ENCODE measurements at places on chromosomes 4 and X. TPM values are rescaled to one million over a fixed set of nuclear protein-coding genes. Genes with fewer than 3 reads are reported as not detected.

PNMA5 gene
- 0.17 TPM for total RNA-seq

FRAS1 gene
- total RNA-seq: not detected

HELT gene
- not detected for total RNA-seq

MAOA gene
- total RNA-seq: 4.5 TPM

CXorf65 gene
- total RNA-seq: 15.1 TPM

DNA sequence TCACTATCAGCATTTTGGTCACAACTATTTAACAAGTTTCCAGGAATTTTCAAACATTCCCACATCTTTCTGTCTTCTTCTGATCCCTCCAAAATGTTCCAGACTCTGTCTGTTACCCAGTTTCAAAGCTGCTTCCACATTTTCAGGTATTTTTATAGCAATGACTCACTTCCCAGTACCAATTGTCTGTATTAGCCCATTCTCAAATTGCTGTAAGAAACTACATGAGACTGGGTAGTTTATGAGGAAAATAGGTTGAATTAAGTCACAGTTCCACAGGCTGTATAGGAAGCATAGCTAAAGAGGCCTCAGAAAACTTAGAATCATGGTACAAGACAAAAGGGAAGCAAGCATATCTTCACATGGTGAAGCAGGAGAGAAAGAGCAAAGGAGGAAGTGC lies 475.0 kb upstream of the PCDH7 start:
- ATAC-seq: no peak

DNA sequence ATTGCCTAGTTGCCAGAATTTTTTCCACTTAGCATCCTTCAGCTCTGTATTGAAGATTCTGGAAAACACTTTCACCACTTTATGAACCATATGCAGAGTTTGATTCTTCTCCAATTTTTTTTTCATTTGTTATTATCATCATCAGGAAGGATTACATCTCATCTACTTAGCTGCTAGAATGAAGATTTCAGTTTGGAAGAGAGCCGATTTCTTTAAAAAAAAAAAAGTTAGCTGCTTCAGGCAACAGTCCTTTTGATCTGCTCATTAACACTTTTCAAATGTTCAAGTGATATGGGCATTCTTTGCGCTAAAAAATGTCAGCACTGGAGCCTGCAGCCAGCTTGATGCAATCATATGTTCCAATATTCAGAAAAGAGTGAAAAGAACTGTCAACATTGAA lies 76.2 kb downstream of the ANTXR2 start:
- no peak for ATAC-seq

DNA sequence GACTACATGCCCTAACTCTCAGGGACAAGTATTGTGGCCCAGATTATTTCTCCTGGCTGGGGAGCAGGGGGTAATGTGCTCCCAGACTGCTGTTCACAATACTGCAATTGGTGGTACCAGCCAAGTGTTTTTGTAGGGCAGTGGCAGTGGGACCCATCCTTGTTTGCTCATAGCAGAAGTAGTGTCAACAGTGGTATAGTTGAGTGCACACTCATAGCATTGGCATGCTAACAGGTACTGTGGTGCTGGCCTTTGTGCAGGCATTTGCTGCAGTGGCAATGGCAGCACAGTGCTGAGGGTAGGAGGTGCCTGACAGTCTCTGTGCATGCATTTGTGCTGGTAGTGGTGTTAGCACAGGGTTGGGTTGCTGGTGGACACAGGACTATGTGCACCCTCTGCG lies 995.0 kb downstream of the SH3BGRL start:
- ATAC-seq: no peak

- no peak for ATAC-seq
These were observed 1016.7 kb upstream of the LCORL start for GRCh38 chr4:19038231-19038630.

DNA sequence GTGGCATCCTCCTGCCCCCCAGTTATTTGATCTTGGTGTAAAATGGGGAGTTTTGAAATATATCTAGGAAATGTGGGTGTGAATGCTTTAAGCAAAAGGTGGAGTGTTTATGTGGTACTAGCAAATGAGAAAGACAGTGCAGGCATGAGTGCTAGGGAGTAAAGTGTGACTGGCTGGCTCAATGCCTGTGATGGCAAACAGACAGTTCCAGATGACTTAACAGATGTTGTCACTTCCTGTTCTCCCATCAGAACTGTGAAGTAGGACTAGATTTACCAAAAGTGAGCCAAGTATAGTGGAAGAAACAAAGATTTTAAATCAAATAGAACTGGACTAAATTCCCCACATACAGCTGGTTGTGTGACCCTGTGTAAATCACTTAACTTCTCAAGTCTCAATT lies 8.4 kb upstream of the AMOT start:
- no peak for ATAC-seq

- ATAC-seq: no peak
These were observed 134.2 kb downstream of the PWWP3B start for GRCh38 chrX:106302304-106302703.

DNA sequence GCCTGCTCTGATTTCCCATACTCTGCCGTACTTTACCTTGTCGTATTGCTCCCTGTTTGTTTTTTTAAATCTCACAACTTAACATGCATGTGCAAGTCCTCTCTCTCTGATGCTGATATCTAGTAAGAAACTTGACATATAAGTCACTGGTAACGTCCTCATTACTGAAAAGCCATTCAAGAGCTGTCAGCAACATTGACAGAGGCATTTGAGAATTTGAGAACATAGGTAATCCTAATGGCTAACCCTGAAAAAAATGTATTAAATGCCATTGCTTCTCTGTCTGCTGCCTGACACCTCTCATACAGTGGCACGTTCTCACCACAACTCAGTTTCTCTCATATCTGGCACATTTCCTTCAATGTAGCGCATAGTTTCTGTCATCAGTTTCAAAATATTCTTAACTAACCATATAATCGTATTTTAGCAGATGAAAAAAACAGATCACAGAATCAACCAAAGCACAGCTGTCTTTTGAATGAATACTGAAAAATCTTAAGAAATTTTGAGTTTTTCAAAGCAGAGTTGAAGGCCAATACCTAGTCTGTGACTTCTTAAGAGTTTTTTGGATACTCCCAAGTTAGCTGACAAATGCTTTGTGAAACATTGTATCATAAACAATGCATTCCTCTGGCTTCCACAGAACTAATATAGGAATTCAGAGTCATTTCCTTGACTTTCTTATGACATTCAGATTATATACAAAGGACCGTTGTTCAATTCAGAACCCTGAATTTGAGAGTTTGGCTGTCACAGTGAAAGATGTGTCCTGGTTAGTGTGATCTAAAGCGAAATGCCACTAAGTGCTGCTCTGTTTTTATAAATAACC lies 996.4 kb downstream of the C4orf33 start:
- no peak for ATAC-seq

DNA sequence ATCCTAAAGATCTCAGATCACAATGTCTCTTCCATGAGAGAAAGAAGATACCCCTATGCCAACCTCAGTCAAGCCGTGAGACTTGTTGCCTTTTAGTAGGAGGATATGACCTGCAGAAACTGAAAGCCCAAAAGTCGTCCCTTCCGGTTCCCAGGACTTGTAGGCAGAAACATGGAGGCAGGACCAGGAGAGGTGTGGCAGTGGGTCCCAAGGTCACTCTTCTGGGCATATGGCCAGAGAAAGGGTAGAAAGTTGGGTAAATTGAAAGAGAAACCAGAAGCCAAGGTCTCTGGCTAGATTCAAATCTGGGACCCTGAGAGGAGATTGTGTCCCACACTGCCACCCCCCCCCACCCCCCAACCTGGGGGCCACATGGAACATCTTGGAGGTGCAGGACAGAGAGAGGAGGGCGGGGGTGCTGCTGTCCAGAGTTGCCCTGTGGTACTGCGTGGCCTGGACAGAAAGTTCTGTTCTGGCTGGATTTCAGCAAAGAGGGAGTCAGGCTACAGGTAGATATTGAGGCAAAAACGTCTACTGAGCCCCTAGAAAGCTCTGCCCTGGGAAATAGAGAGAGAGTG lies 55.4 kb downstream of the DDX3X start:
- no peak for ATAC-seq
